ENCODE measurements at places on chromosomes 11 and 22.
A peak's percentile ranks its signal among the peaks of the same experiment; 100 is the strongest.

GRCh38 chr11:124583781-124584180, 14.0 kb downstream of the OR8A1 start:
- DNase-seq = no peak

GRCh38 chr11:71201936-71202597, 50.3 kb downstream of the SHANK2 start:
- no peak for DNase-seq

DNA sequence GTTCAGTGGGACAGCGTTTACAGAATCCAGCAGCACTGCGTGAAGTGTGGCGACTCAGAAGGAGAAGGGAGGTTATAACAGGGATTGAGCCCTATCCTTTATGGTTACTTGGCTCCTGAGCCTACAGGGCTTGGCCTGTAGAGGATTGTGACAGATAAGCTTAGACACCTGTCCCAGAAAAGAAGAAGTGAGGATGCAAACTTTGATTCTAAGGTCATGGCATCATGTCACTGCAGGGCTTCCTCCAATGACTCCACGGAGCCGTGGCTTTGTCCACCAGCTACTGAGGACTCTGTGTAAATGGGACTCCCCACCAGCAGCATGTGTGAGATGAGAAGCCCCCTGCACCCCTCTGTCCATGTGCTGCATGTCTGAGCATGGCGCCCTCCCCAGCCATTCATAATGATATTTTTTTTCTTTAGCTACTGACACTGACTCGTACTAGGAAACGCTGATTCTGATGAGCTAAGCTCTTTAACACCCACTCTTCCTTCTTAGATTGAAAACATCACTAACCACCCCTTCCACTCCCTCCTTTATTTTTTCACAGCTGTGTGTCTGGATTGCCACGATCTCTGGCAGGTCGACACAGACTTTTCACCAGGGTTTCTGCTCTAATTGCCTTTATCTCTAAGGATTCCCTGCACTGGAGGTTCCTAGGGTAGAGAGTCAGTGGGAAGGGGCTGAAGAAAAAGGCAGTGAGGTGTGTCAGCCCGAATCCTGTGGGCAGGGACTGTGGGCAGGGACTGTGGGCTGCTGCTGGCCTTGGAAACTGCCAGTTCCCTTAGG, 65.5 kb upstream of the TTC12 start:
- DNase-seq = no peak

- DNase-seq = no peak
Observed at GRCh38 chr11:116697639-116698038, 75.1 kb downstream of the BUD13 start.

DNA sequence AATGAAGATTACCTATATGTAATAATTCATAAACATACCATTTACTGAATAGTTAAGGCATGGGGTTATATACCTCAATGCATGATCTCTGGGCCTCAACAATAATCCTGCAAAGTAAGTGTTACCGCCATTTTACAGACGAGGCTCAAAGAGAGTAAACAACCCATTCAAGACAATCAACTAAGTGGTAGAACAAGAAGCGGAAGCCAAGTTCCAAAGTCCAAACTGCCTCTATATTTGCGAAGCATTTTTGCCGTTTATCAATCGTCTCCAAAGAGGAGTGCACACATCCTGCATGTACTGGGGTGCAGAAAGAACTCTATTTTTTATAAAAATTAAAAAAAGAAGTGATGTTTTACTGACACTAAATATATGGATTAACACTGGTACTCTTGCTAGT, 27.5 kb upstream of the P4HA3 start:
- no peak for DNase-seq

DNA sequence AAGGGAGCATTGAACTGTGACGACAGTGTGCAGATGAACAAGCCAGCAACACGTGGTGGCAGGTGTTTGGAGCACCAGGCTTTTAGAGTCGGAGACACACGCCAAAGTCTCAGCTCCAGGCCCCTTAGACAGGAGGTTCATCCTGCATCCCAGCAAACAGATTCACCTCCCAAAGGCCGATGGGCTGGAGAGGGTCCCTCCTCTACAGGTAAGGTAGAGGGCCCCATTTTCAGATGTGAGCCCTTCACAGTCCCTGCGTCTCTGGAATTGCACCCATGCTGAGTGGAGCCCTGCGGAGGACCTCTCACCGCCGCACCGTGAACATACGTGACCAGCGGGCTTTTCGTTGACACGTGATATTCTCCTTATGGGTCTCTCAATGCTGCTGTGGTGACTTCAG, 109.0 kb upstream of the B3GAT1 start:
- DNase-seq = no peak

- no peak for DNase-seq
Observed at GRCh38 chr22:36744791-36745190, 31.1 kb downstream of the IFT27 start.

DNA sequence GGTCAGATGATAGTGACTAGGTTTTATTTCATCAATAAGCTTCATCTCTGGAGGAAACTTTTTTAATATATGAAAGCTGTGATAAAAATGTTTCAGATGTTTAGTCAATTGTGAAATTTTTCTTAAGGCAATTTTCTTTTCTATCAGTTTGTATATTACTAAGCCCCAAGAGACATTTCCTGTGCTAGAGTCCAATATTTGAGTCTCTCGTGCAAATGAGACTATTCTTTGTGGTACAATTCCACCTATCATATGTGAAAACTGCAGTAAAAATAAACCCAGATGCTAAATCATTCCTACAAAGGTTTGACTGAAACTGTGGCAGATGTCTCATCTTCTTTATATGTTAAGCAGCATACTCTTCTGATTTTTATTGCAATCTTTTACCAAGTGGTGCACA, 28.0 kb downstream of the CTR9 start:
- no peak for DNase-seq

DNA sequence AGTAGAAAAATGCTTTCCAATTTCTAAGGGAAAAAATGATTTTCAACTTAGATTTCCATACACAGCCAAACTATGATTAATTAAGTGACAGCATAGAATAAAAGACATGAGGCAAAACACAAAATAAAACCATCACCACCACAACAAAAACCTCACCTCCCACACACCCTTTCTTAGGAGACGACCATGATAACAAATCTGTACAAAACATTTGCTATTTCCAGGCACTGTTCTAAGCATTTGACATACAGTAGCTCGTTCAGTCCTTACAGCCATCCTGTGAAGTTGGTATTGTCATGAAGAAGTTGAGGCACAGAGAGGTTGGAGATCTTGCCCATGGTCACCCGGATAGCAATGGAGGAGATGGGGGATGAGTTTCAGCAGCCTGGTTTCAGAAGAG, 8.7 kb downstream of the SPI1 start:
- DNase-seq = peak; percentile 37

DNA sequence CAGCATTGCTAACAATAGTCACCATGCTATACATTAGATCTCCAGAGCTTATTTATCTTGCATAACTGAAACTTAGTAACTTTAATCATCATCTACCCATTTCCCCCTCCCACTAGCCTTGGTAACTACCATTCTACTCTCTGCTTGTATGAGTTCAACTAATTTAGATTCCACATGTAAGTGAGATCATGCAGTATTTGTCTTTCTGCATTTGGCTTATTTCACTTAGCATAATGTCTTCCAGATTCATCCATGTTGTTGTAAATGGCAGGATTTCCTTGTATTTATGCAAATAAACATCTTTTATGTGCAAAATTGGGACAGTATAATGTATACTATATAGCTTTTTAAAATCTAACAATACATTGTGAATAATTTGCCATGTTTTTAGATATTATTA, 66.0 kb upstream of the ZBED5 start:
- no peak for DNase-seq

DNA sequence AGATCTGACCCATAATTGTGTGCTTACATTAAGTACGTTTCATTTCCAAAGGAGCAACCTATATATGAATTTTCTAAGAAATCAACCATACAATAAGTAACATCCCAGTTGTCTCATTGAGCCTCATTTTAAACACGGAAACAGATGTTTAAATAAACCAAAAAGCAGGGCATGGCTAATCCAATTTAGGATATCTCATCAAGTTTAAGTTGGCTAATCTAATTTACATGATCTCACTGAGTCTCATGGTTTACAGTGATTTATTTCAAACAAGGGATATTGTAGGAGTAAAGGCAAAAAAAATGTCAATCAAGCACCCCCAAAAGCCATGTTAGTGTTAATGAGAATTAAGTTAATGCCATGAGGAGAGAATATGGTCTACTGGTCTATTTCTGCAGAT, 499.8 kb upstream of the CCDC90B start:
- no peak for DNase-seq

GRCh38 chr11:19595840-19596751, 116.5 kb upstream of the NAV2 start:
- no peak for DNase-seq

DNA sequence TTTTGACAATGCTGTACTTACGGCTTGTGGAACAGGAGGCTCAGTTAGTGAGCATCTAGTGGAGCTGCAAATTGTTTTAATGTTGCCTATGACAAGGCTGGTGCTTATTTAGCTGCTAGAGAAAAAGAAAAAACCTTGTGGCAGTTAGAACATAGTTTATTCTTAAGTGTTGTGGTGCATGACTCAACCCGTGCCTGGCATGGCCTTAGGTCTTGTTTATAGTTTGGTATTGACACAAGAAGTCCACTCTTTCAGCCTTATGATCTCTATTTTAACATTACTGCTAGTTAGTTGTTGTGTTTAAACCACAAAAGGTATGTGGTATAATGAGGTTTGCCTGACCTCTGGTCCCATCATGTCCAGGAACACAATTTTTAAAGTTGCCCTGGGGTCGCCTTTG, 744.6 kb downstream of the FAM181B start:
- no peak for DNase-seq

GRCh38 chr11:21401496-21401895, 732.1 kb downstream of the NELL1 start:
- no peak for DNase-seq

Measured in hematopoietic multipotent progenitor cell treated with erythropoietin and hydrocortisone succinate and interleukin-3 and kit ligand, for 4 days (in vitro differentiated cells).